ENCODE measurements at places on chromosomes 16 and 17.

GRCh38 chr16:8928467-8928957 lies 35.2 kb downstream of the USP7 start:
- H3K4me1 ChIP-seq: peaks cover 67% of the 10 kb centered on the region
- peaks cover 42% of the 10 kb centered on the region for H3K36me3 ChIP-seq
- no peaks in the 10 kb centered on the region for H3K27me3 ChIP-seq
- no peak overlapping the region for H3K4me3 ChIP-seq

DNA sequence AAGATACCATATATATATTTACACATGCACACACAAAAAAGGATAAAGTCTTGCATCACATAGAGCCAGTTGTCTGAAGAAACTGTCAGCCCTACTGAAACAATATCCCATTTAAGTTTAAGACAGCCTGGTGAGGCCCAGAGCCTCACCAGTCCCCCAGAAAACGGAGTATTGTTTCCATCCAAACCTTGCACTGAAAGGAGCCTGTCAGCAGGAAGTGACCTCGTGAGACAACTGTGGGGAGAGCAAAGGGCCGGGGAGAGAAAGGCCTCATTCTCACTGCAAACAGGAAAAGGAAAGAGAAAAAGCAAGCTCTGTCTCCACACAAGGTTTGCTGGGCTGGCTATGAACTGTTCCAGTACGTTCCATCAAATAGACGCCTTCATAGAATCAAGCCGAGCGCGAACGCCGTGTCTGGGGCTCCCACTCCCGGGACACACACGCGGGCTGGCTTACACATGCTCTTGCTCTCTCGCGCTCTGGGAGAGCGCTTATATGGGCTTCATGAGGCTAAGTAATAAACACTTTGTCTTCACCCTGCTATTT lies 44.4 kb upstream of the ZFHX3 start:
- H3K36me3 ChIP-seq: no peaks in the 10 kb centered on the region
- no peaks in the 10 kb centered on the region for H3K27me3 ChIP-seq
- H3K4me1 ChIP-seq: no peaks in the 10 kb centered on the region
- no peak for DNase-seq
- no peak overlapping the region for H3K4me3 ChIP-seq

DNA sequence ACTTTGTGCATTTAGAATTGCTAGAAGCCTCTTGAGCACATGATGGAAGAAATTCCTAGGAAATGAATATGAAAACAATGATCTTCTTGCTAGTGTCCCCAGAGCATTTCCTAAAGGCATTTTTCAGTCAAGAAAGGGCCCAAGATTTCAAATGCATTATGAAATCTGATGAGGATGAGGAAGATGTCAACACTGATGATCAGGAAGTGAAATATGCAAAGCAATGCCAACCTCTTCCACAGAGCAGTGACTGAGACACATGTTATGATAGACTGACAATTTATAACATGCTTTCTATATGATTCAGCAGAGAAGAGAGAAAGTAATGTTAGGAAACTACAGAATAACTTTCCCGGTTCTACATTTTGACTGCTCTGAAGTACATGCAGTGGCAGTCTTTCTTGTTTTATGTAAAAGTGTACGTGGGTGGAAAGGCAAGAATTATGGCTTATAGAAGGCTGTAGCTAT lies 859.1 kb upstream of the GOT2 start:
- H3K36me3 ChIP-seq: no peaks in the 10 kb centered on the region
- DNase-seq: no peak
- no peaks in the 10 kb centered on the region for H3K4me1 ChIP-seq

- no peaks in the 10 kb centered on the region for H3K4me1 ChIP-seq
- H3K27me3 ChIP-seq: no peaks in the 10 kb centered on the region
- DNase-seq: no peak
- H3K4me3 ChIP-seq: no peak overlapping the region
- H3K36me3 ChIP-seq: no peaks in the 10 kb centered on the region
- H3K27ac ChIP-seq: no peak overlapping the region
These were observed 375 bp upstream of the KRT32 start for GRCh38 chr17:41467561-41467960.

- H3K4me3 ChIP-seq: no peak overlapping the region
- no peak for DNase-seq
- peaks cover 7% of the 10 kb centered on the region for H3K27me3 ChIP-seq
These were observed 43.9 kb downstream of the ARHGAP27 start for GRCh38 chr17:45388604-45389325.

GRCh38 chr16:63695347-63695746 lies 1426.5 kb downstream of the CDH11 start:
- no peaks in the 10 kb centered on the region for H3K4me1 ChIP-seq
- no peak overlapping the region for H3K4me3 ChIP-seq
- no peaks in the 10 kb centered on the region for H3K27me3 ChIP-seq

All from activated CD4-positive, alpha-beta memory T cell treated with anti-CD3 and anti-CD28 coated beads for 36 hours (primary cell).